ENCODE measurements at places on chromosomes 6 and 20.

DNA sequence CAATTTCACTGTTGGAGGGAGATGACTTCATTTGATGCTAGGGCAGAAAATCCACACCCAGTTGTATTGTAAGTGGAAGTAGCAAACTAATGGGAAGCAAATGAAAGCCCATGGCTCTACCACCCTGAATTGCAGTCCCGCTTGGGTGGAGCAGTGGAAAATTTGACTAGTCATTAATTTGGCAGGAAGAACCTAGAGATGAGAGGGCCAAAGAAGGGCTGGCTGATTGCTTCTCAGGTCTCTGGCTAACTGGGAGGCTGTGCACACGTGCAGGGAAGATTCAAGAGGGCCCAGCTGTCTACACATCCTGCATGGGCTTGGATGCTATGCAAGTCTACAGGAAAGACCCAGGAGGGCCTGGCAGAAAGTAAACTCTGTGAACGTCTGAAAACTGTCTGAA, 466.2 kb downstream of the TFAP2A start:
- DNase-seq: no peak

- no peak for DNase-seq
These were observed 105.5 kb downstream of the AGPAT4 start for GRCh38 chr6:161168281-161168891.

- DNase-seq: no peak
These were observed 889 bp downstream of the CASS4 start for GRCh38 chr20:56412949-56413348.

DNA sequence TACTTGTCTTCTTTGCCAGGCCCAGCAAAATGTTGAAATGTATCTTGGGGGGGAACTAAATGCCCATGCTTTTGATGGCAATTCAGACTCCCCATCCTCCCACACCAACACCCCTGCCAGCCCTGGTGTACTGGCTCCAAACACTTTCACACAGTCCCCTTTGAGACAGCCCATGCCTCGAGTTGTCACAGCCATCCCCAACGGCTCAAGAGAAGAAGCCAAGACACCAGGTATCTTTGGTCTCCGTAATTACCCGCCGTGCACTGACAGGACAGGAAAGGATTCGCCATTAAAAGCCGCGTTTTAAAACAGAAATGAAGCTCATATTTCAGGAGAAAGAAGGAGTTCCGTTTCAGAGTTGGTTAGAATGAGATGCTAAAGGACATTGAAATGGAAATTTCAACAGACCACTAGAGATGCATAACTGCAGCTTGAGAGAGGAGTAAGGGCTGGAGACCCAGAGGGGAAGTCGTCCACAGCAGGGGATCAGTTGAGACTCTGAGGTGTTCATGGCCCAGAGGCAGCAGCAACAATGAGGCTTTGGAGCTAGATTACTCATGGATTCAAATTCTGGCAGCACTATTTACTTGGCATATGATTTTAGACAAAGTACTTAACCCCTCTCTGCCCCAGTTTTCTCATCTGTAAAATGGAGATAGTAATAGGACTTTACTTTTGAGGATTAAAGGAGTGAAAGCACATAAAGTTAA, 63.5 kb upstream of the ADGRF1 start:
- no peak for DNase-seq

- DNase-seq: no peak
These were observed 75.4 kb upstream of the PTPN1 start for GRCh38 chr20:50434653-50435396.

DNA sequence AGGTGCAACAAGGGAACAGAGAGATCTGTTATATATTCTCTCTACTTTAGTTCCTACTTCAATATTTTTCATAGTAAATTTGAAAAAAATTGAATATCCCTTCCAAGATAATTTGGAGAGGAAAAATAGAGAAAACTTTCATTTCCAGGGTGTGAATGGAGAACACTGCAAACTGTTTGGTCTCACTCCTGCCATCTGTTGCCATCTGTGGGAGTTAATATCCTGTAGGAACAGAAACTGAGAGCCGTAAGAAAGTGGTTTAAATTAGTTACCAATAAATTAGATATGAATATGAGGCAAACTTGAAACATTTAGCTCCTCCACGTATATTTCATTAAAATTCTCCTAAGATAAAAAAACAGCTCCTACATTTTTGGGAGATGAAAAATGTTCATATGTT, 4.2 kb downstream of the ZNF337 start:
- no peak for DNase-seq

GRCh38 chr6:14066782-14067406, 50.7 kb upstream of the CD83 start:
- DNase-seq: no peak

All from activated CD8-positive, alpha-beta memory T cell treated with anti-CD3 and anti-CD28 coated beads for 48 hours (primary cell).